ENCODE measurements at places on chromosomes 12 and 14.

DNA sequence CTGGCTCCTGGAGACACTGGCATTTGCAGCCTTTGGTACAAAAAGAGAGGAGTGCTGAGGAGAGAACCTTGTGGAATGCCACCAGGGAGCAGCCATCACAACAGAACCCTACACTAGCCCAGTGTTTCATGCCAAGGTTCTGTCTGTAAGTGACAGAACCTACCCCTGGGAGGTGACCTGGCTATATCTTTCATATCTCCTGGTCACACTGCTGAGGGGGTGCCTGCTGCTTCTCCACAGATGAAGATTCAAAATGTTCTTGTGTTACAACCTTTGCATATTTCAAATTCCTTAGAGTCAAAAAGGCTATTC lies 12.7 kb upstream of the EIF4B start:
- DNase-seq, result no peak

GRCh38 chr12:46677749-46678148 lies 148.0 kb downstream of the SLC38A4 start:
- no peak for DNase-seq

DNA sequence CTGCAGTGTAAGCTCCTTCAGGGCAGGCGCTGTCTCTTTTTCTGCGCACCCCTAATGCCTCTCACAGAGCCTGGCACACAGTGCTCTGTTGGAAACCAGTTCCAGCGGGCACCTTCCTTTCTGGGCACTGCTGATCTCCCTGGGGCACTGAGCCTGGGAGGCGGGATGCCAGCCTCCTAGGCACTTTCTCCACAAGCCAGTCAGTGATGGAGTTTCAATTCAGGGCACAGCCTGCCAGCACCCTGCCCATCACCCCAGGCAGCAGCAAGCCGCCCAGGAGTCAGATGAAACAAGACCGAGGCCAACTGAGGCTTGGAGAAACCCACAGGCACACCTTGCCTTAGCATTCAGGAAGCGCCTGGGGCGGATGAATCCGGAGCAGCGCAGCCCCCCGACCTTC lies 5.7 kb upstream of the CTDSP2 start:
- no peak for DNase-seq

GRCh38 chr12:92654929-92655328 lies 47.9 kb upstream of the PLEKHG7 start:
- DNase-seq, result no peak

DNA sequence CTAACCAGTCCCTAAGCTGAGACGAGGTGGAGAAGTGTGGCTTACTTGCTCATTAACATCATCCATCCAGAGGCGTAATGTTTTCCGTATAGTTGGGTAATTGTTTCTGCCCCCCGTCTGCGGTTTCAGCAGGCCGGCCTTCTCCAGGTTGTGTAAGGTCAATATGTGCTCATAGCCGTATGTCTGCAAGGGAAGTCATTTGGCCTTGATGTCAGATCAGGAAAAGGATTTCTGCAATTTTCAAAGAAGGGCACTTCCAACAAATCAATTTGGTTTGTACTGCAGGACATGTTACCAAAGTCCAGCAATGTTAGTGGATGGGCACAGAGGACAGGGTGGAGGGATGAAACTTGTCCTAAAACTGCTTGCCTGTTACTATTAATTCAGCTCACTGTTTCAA lies 9.9 kb upstream of the DIABLO start:
- no peak for DNase-seq

DNA sequence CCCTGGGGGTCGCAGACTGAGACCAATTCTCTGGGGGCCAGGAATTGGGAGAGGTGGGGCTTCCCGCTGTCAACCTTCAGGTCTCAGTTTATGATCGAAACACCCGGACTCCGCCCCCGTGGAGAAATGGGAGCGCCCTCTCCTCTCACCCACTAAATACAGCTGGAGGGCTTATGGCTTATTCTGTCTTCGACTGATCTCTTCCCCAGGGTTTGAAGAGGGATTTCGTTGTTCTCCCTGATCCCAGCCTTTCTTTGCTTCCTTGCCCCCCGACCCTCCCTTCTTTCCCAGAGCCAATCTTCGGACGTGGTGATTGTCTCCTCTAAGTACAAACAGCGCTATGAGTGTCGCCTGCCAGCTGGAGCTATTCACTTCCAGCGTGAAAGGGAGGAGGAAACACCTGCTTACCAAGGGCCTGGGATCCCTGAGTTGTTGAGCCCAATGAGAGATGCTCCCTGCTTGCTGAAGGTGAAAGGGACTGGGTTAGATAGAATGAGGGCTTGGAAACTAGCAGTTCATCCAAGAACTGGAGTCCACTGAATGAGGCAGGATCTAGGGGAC lies 607 bp downstream of the OS9 start:
- no peak for DNase-seq

- DNase-seq, result no peak
Observed at GRCh38 chr12:12539028-12539810, 23.4 kb downstream of the DUSP16 start.

DNA sequence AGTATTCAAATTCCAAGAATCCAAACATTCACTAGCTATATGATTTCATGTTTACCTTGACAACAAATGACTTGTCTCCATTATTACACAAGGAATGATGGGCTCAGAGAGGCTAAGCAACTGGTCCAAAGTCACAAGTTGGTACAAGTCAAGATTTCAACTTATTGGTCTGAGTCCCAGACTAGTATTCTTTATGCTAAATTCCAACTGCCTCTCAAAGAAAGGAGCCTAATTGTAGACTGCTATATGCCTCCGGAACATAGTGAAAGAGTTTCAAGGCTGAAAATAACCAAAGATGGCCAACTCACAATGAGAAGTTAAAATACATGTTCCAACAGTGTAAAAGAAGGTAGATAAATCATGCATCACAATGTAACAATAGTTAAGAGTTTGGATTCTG lies 7.5 kb downstream of the BTG1 start:
- DNase-seq, result no peak

GRCh38 chr14:28340816-28341215 lies 425.8 kb upstream of the FOXG1 start:
- DNase-seq, result no peak

- DNase-seq, result no peak
Observed at GRCh38 chr12:116241157-116241759, 36.2 kb downstream of the MED13L start.

DNA sequence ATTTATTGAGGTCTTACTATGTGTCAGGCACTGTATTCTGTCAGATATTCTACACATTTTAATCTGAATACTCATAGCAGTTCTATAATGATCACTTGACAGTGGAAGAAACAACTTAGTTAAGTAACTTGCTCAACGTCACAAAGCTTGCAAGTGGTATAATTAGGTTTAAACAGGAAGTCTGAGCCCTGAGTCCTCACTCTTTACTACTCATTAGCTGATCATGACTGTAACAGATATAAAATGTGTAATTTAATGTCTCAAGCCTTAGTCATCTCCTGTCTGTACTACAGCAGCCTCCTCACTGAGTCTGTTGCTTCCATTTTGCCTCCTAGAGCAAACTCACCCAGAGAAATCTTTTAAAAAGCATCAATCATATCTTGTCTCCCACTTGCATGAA lies 38.9 kb downstream of the PPP4R4 start:
- DNase-seq, result no peak

DNA sequence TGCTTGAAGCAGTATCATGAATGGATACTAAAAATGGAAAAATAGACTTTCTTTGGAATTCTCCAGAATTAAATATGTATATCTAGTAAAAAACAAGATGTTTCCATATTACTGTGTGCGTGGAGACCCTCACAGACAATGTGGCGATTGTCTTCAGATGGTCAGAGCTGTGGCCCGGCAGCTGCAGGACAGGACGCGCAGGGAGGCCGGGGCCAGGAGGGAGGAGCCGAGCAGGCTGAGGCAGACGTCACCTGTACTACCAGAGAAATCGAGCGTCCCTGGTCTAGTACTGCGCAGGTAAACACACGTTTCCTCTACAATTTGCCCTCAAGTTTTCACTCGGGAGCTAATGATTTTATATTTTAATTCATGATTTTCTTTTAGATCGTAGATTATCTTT lies 22.8 kb downstream of the DDX51 start:
- DNase-seq, result no peak

- DNase-seq, result no peak
Observed at GRCh38 chr14:26595926-26596542, 1.8 kb downstream of the NOVA1 start.

GRCh38 chr12:510071-510825 lies 50.5 kb downstream of the B4GALNT3 start:
- no peak for DNase-seq

DNA sequence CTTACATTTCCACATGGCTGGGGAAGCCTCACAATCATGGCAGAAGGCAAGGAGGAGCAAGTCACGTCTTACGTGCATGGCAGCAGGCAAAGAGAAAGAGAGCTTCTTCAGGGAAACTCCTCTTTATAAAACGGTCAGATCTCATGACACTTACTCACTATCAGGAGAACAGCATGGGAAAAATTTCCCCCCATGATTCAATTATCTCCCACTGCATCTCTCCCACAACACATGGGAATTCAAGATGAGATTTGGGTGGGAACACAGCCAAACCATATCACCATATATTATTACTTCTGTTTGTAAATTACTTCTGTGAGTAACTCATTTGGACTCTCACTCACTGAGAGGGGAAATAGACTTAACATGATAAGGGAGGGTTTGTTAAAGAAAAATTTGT lies 1496.8 kb upstream of the TMEM132C start:
- DNase-seq, result no peak

DNA sequence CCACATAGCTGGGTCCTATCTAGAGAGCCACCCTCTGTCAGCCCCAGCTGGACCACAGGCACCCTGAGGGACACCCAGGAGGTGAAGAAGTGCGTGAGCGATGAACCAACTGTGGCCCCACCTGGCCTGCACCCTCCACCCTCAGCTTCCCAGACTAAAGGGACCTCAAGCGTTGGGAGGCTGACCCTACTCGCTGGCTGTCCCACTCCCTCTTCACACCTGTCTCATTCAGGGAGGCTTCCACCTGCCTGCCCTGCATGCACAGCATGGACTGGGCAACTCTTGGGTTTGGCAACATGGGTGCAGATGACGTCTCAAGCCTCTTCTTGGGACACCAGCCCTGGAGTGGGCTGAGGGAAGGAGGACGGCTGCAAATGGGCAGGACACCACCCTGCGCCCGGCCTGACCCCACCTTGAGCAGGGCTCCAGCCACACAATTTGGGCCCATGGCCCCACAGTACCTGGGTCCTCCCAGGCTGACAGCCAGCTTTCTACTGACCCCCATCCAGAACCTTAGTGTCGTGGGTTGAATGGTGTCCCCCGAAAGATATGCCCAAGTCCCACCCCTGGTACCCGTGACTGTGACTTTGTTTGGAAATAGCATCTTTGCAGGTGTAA lies 2.1 kb downstream of the TMEM179 start:
- no peak for DNase-seq

DNA sequence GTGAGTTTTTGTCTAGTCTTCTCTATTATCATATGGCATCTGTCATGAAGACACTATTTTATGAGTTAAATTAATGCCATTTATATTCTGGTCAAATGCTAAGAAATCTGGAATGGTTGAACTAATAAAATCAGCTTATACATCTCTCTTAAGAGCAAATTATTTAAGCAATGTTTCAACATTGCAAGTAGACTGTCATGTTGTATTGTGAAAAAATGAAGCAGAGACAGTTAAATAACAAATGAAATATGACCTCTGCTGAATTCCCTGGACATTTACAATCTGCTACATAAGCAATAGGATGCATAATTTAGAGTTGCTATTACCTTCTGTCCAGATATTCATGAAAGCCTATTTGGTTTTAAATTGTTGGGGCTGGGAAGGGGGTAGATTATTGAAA lies 30.6 kb downstream of the NAV3 start:
- DNase-seq, result no peak

GRCh38 chr12:6602526-6602925 lies 4.7 kb downstream of the CHD4 start:
- DNase-seq, result no peak

DNA sequence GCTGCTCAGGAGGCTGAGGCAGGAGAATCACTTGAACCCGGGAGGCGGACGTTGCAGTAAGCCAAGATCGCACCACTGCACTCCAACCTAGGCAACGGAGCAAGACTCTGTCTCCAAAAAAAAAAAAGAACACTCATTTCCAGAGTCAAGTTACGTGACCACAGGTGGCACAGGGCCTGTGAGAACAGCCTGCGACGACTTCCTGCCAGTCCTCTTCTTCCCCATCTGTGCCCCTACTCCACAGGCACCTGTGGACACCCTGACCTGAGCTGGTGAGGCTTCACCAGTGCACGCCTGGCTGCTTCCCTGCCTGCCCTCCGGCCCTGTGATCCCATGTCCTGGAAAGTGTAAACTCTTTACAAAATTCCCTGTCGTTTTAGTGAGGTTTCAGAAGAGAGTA lies 77.7 kb downstream of the PPP2R5C start:
- no peak for DNase-seq

DNA sequence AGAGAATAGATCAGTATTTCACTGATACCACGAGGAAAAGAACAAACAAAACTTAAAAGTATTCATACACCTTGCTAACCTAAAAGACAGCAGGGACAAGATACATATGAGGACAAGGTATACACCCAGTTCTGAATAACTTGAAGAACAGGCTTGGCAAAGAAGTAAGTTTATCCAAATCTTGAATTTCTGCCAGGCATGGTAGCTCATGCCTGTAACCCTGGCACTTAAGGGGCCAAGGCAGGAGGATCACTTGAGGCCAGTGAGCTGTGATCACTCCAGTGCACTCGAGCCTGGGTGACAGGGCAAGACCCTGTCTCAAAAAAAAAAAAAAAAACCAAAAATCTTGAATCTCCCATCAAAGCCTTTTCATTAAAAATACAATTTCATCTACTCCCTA lies 25.0 kb downstream of the EIF2S1 start:
- DNase-seq, result no peak

DNA sequence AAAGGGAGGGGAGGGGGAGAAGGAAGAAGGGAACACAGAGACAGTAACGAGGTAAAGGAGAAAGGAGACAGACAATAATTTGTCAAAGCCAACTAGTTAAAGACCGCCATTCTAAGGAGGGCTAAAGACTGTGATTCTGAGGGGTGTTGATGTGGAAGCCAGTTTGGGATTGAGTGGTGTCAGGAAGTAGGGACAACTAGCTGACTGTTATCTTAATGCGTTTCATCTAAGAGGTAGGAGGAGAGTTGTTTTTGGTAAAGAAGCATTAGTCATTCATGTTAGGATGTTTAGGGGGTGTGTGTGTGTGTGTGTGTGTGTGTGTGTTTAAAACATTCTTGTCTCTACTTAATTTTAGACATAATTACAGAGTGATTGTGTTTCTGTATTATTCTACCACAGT lies 95.0 kb downstream of the INSM2 start:
- DNase-seq, result no peak

DNA sequence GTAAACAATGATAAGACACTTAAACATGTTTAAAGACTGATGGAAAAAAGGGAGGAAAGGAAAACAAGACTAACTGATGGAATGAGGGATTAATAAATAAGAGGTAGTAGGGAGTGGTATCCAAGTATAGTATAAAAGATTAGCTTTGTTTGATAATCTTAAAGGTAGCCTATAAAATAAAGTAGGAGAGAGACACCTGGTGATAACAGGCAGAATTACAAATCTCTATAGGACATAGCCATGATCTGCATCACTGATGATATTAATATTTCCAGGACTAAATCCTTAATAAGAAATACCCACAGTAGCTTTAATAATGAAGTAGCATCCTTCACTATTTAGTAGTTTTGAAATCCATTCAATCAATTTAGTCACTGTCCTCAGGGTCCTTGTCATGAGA lies 30.4 kb downstream of the DLGAP5 start:
- no peak for DNase-seq

GRCh38 chr12:109758426-109759420 lies 45.1 kb downstream of the FAM222A start:
- no peak for DNase-seq

- DNase-seq, result no peak
Observed at GRCh38 chr14:33592297-33592696, 358.6 kb downstream of the EGLN3 start.

All from GM18507 (cell line).